NAMALWA (cell line): ENCODE measurements at places on chromosomes 6 and 20.

- no peak for DNase-seq
Observed at GRCh38 chr20:57622201-57622570, 2.0 kb upstream of the ZBP1 start.

GRCh38 chr6:116314878-116315277, 35.1 kb upstream of the TSPYL1 start:
- DNase-seq: no peak

DNA sequence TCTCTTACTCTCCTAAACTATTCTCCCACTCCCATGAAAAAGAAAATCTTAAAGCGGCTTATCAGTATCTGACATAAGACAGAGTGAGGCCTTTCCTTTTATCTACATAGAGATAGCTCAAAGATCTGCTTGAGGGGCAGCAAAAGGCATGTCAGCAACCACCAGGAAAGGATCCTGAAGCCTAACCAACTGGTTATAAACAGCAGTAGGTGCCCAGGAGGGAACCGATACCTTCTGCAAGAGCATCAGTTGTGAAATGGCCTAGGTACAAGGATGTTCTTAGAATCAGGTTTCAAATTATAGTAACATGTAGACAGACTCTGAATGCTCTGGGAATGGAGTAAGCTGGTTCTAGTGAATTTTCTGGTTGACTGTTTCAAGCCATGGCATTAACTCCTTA, 21.4 kb downstream of the JARID2 start:
- no peak for DNase-seq

GRCh38 chr6:119122336-119122735, 43.9 kb upstream of the FAM184A start:
- no peak for DNase-seq

DNA sequence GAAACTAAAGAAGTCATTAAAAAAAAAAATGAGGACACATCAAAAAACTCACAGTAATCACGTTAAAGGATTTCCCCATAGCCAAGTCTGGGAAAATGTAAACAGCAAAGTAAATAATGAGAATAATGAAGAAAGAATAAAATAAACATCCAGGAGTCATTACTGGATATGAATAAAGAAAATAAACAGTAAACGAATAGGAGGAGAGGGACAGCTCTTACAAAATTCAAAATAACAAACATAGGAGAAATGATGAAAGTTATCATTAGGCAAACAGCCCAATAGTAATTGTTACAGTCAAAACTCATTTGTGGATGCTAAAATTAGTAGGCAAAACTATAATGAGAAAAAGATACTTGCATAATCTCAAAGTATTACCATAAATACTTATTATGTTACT, 8.0 kb upstream of the UBD start:
- no peak for DNase-seq

DNA sequence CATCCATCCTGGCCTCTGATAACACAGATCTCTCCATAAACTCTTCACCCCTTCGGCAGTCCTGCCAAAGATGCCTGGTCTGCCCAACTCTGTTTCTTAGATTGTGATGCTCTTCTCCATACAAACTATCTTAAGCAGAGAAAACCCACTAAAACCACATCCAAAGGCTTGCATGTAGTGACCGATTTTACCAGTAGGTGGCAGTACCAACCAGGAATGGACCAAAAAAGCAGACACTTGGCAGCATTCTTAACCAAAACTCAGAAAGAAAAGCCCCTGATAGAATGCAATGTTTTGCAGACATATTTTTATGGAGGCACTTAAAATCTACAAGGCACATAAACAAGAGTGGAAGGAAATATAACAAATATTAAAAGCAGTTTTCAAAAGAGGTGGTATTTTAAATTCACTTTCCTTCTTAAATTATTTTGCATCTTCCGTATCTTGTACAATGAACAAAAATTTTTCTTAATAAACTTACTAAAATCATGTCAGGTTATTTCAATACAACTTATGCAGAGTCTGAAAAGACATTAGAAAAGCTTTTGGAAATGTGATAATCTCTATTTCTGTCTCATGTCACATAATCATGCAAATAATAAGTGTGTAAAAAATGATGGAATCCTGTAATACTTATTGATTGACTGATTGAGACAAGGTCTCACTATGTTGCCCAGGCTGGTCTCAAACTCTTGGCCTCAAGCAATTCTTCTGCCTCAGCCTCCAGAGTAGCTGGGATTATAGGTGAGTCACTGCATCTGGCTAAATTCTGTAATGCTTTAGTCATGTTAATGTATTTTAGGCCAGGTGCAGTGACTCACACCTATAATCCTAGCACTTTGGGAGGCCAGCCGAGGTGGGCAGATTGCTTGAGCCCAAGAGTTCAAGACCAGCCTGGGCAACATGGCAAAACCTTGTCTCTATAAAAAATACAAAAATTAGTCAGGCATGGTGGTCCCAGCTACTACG, 29.4 kb downstream of the LRP11 start:
- peak; percentile 86 for DNase-seq

GRCh38 chr20:51488331-51488730, 54.2 kb downstream of the NFATC2 start:
- no peak for DNase-seq

DNA sequence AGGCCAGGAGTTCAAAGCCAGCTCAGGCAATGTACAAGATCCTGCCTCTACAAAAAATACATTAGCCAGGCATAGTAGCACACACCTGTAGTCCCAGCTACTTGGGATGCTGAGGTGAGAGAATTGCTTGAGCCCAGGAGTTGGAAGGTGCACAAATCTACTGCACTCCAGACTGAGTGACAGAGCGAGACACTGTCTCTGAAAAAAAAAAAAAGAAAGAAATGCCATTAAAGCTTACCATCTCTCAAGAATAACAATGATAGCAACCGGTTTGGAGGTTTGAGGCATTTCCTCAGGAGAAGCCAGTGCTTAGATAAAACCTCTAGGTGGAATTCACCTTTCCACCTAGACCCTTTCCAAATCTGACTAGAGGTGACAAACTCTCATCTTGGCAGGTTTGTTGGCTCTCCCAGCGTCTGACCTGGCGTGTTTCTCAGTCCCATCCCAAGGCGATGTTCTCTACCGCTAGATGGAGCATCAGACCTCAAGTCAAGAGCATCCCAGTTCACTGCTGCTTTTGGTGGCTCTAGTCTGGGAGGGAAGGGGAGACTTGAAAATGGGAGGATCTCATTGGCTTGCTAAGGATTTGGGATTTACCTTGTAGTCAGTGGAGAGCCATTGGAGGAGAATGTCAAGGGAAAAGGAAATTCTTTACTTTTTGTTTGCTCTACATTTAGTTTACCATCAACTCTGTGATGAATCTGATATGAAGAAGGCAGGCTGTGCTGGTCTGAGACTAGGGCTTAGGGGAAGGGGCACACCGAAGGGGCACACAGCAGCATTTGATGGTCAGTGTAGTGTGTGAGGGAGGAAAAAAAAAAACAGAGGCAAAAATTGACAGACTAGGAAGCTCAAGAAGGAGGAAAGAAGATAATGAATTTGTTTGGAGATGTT, 67.9 kb downstream of the NCOA7 start:
- peak; percentile 62 for DNase-seq

DNA sequence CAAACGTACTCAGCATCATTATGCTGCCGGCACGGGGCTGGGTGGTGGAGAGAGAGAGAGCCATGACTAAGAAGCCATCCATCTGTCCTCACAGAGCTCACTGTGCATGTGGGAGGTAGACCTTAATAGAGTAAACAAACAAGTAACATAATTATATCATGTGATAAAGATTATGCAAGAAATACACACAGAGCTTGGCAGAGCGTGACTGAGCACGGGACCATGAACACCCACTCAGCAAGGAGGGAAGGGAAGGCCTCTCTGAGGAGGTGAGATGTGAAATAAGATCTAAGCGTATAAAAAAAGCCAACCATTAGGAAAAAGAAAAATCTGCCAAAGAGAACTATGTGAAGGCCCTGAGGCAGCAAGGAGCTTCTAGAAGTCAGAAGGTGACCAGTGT, 207.5 kb downstream of the PTPRT start:
- no peak for DNase-seq

DNA sequence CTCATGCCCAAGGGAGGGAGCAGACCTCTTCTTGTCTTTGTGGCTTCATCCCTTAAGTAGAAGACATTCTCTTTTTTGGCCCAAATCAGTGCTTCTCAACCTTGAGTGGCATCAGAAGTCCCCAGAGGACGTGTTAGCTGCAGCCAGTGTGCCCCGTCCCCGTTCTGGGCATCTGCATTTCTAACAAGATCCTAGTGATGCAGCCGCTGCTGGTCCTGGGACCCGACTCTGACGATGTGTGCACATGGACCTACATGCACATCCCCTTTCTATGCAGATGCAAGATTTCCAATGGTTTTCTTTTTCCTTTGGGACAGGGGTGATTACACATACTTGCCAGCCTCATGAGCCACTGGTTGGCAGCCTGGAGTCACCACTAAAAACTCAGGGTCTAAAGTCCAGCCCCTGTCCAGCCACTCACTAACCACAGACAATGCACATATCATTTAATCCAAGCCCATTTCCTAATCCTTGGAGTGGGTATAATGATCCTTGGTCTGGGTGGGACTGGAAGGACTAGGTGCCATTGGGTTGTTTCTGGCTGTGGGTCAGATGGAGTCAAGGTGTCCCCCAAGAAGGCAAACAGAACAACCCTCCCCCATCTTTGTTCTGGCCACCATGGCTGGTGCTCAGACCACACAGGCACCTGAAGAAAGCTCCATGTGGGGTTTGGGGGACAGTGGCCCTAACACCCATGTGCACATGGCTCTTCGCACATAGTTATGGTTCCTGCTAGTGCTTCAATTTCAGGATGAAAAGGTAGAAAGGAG, 6.4 kb downstream of the ACSS1 start:
- no peak for DNase-seq

DNA sequence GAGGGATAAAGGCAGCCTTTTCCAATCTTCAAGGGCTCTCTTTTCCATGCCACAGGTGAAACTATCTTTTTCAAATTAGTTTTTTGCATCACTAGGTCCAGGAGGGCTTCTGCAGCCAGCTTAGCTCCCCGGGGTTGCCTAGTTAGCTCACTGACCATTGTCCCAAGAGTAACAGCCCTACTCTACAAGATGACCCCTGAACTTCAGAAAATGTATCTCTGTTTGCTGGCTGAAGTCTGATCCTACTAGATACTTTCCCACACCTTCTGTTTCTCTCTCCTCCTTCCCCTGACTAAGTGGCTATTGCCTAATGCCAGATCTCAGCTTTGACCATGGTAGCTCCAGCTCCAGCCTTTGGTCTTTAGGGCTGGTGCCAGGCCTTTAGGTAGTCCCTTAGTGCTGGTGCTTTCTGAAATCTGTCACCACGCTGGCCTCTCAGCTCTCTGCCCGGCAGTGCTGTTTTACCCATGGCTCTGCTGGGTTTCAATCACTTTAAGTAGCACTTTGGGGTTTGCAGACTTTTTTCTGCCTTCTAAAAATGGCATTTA, 255.1 kb downstream of the RNGTT start:
- no peak for DNase-seq

DNA sequence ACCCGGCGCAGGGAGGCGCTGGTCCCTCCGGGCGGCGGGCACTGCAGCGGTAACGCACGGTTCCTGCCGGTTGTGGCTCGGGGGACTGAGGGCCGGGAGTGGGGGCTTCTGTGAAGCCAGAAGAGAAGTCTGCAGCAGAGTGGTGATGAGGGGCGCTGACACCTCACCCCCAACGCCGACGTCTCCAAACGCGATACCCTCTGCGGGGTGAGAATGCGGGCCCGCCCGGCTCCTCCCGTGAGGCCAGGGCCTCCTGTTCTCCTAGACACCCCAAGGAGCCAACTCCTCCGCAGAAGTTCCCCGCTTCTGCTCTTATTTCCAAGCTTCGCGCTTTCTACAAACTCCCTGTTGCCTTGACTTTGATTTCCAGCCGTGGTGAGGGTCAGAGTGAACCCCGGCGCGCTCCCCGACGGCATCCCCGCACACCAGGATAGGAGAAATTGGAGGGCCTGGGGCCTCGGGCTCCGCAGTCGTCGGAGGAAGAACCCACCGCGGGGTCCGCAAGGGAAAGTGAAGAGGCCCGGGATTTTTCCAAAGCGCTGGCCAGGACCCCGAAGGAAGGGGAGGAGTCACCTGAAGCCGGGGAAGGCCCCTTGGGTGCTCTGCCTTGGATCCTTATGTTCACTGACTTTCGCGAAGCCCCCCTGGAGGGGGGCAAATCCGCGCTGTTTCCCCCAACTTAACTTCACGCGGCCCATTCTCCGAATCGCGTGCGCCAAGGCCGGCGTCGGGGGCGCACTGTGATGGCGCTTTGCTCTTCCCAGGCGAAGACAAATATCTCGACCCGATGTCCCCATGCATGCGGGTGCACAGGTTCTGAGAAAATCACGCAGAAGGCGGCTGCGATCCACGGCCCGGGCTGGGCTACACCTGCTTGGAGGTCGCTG, 3.1 kb upstream of the INSM1 start:
- no peak for DNase-seq

- DNase-seq: peak; percentile 72
Observed at GRCh38 chr6:26249957-26250697, 114.9 kb upstream of the BTN3A2 start.

DNA sequence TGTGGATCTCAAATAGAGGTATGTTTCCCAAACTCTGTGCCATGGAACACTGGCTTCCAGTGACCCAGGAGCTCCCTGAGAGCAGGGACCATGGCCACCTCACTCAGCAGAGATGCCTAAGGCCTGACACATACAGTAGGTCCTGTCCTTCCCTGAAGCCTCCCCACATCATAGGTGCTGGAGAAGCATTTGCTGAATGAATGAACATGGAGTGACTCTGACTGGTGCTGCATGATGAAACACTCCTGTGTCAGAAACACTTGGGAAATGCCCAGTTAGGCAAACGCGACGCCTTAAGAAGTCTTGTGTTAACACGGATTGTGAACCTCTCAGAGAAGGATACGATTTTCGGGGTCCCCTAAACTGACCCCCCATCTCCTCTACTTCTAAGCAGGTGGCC, 14.3 kb downstream of the SLA2 start:
- no peak for DNase-seq

GRCh38 chr20:46648903-46649649, 2.2 kb downstream of the SLC13A3 start:
- peak; percentile 16 for DNase-seq

GRCh38 chr6:37142050-37142614, 27.8 kb upstream of the PIM1 start:
- DNase-seq: no peak

DNA sequence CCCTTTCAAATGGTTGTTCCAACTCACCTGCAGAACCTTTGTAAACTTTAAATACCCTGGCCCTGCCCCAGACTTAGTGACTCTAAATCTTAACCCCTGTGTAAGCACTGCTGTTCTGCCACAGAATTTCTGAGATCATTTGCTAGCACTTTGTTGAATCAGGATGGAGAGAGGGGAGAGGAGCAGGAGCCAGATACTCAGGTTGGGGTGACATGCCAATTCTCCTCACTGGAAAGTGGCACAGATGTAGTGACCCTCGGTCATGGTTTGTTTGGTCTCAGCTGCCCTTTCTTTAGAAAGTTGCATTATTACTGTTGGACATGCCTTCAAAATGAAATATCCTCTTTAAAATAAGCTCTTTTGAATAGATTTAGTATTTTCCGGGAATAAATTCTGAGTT, 168.0 kb downstream of the ZFAND3 start:
- DNase-seq: no peak
